ENCODE measurements at places on chromosomes 11 and 22.

DNA sequence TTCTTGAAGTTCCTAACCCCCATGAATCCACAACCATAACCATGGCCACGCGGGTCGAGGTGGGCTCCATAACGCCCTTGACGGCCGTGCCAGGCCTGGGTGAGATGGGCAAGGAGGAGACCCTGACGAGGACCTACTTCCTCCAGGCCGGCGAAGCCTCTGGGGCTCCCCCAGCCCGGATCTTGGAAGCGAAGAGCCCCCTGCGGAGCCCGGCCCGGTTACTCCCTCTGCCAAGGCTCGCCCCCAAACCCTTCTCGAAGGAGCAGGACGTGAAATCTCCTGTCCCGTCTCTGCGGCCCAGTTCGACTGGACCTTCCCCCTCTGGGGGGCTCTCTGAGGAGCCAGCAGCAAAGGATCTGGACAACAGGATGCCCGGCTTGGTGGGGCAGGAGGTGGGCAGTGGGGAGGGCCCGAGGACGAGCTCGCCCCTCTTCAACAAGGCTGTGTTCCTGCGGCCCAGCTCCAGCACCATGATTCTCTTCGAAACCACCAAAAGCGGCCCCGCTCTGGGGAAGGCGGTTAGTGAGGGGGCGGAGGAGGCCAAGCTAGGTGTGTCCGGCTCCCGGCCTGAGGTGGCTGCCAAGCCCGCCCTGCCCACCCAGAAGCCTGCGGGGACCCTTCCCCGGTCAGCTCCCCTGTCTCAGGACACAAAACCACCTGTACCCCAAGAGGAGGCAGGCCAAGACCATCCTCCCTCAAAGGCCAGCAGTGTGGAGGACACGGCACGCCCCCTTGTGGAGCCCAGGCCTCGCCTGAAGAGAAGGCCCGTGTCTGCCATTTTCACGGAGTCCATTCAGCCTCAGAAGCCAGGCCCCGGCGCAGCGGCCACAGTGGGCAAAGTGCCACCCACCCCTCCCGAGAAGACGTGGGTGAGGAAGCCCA is 75.7 kb downstream of the KIAA1671 start:
- DNase-seq: no peak

- DNase-seq: peak; percentile 98
Measured at GRCh38 chr11:57761301-57762234, at the start of gene CTNND1. CTNND1 (plus strand) TSS chr11:57761802; CDS start chr11:57791479, 29,677 bp downstream.

DNA sequence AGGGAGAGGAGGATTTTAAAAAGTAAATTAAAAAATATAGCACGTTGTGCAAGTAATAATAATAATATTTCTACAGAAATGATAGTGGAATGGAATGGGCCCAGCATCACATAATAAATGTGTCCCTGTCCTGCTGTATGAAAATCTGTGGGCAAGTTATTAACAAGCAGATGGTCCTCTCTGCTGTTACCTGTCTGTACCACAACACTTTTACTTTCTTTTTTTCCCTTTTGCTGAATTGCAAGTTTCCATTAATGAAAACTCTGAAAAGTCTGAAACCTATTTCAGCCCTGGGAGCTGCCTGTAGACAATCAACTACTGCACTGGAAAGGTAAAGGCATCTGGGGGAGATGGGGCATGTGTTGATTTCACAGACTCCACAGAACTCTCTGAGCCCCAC is 937.1 kb downstream of the OPCML start:
- DNase-seq: no peak

DNA sequence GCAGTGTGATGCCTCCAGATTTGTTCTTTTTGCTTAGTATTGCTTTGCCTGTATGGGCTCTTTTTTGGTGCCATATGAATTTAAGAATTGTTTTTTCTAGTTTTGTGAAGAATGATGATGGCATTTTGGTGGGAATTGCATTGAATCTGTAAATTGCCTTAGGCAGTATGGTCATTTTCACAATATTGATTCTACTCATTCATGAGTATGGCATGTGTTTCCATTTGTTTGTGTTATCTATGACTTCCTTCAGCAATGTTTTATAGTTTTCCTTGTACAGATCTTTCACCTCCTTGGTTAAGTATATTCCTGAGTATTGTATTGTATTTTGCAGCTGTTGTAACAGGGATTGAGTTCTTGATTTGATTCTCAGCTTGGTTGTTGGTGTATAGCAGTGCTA is 18.3 kb upstream of the ZBED5 start:
- DNase-seq: no peak

GRCh38 chr11:73218106-73218829 is at the start of gene P2RY2:
P2RY2 (plus strand) TSS chr11:73218281; CDS start chr11:73234160, 15,879 bp downstream.
- peak; percentile 5 for DNase-seq

- DNase-seq: peak; percentile 40
Measured at GRCh38 chr11:17790453-17790852, 55.9 kb downstream of the KCNC1 start.

DNA sequence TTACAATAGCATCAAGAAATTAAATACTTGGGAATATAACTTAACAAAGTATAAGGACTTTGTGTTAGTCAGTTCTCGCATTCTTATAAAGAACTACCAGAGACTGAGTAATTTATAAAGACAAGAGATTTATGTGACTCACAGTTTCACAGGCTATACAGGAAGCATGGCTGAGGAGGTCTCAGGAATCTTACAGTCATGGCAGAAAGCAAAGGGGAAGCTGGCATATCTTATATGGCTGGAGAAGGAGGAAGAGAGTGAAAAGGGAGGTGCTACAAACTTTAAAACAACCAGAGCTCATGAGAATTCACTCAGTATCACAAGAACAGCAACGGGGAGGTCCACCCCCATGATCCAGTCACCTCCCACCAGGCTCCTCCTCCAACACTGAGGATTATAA is 32.0 kb upstream of the CCDC134 start:
- DNase-seq: peak; percentile 52

GRCh38 chr11:7977232-7977917 is 9.8 kb upstream of the EIF3F start:
- peak; percentile 89 for DNase-seq

DNA sequence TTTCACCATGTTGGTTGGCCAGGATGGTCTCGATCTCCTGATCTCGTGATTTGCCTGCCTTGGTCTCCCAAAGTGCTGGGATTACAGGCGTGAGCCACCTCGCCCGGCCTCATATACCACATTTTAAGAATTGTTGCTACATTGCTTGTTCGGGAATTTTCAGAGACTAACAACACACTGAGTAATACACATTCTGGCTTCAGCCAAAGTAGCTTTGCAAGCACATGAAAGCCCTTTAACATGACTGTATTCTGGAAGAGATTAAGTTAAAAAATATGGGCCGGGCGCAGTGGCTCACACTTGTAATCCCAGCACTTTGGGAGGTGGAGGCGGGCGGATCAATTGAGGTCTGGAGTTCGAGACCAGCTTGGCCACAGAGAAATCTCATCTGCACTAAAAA is 15.0 kb downstream of the CRTAM start:
- DNase-seq: peak; percentile 34

GRCh38 chr11:111602865-111603610 is 789 bp downstream of the SIK2 start:
- DNase-seq: peak; percentile 35

DNA sequence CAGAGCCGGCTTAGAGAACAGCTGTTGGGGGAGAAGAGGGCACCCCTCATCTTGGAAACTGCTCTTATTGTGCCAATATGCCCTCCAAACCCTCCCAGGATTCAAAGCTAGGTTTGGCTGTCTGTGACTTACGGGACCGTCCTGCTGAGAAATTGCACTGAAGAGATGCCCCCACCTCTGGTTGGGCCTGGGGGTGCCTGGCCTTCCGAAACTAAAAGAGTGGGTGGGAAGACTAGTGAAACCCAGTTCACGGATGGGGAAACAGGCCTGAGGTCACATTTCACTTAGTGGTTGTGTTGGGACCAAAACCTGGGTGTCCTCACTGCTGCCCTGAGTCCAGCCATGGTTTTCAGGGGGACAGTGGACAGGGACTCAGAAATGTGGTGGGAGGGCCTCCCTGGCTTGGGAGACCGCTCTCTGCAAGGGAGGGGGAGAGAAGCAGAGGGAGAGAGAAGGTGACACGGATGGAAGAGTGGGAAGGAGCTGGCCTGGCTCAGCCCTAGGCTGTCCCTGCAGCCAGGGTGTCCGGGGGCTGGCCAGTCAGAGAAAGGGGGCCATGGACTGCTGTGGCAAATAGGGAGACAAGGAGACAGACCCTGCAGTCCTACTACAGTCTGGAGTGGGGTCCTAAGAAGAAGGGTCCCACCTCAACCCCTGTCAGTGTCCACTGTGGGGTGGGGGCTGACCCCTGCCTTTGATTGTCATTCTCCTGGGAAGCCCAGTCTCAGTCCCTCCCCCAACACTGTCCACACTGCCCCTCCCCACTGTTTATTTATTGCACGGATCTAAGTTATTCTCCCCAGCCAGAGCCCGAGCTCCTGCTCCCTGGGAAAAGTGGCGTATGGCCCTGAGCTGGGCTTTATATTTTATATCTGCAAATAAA is 13.6 kb downstream of the MAFF start:
- DNase-seq: no peak

- DNase-seq: no peak
Measured at GRCh38 chr11:69557266-69557665, 75.8 kb downstream of the LINC01488 start.

DNA sequence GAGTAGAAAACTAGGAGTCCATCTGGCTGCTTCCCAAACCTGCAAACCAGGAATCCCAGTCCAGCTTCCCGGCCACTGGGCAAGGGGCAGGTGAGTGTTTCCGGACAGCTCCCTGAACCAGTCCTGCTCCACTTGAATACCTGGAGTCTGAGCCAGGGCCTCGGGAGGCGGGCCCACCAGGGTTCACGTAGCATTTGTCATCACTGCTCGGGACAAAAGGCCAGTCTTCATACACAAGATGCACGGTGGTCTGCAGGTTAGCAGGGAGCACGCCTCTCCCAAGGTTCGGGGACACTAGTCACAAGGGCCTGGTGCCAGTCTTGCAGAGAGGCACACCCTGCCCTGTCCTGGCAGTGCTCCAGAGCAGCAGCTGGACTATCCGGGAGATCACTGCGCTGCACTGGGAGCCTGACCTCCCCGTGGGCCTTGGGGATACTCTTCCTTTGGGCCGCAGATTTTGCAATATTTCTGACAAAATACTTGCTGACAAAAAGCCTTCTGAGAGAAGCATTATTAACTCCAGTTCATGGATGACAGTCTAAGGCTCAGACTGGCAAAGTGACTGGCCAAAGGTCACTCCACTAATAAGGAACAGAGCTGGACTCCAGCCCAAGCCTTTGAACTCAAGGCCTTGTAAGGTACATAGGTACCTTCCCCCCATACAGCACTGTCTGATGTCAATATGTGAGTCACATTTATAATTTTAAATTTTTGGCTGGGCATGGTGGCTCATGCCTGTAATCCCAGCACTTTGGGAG is 25.1 kb downstream of the CD6 start:
- no peak for DNase-seq

DNA sequence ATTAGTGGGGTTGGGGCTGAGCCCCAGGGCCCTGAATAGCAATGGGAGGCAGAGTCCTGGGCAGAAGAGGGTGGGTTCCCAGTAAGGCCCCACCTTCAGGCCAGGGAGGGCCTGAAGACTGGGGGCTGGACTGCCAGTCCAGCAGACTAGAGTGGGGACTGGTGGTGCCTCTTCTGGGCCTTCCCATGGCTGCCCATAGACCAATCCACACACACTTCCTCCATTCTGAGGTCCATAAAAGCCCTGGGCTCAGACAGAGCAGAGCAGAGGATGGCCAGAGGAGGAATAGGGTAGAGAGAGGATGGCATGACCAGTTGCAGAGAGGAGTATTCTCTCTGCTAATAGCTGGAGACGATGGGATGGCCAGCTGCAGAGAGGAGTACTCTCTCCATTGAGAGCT is 111.9 kb downstream of the ATG16L2 start:
- DNase-seq: no peak

DNA sequence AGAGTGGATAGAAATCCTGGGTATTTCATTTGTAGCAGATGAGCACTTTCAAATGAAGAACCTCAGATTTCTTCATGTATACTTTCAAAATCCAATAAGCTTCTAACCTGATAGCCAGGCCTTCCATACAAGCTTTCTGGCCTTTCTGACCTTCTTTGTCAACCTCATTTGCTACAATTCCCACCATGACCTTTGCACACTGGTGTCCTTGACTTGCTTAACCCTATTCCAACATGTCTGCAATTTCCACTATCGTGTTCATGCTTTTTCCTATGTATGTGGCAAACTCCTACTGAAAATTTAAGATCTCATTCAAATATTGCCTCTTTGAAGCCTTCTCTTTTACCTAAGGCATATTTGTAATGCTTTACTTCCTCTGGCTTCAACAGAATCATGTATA is 242.1 kb upstream of the CCDC90B start:
- no peak for DNase-seq

DNA sequence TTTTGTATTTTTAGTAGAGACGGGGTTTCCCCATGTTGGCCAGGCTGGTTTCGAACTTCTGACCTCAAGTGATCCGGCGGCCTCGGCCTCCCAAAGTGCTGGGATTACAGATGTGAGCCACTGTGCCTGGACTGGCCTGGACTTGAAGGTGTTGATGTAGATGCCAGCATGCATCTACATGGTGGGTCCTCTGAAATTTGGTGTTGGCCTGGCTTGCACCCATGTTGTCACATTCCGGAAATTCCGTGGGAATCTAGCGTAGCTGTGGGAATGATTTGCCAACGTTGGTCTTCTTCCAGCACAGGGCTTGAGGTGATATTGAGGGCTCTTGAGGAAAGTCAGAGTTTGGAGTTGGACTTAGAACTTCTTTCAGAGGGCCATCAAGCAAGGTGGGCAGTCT is 6.5 kb downstream of the PACS1 start:
- peak; percentile 53 for DNase-seq

DNA sequence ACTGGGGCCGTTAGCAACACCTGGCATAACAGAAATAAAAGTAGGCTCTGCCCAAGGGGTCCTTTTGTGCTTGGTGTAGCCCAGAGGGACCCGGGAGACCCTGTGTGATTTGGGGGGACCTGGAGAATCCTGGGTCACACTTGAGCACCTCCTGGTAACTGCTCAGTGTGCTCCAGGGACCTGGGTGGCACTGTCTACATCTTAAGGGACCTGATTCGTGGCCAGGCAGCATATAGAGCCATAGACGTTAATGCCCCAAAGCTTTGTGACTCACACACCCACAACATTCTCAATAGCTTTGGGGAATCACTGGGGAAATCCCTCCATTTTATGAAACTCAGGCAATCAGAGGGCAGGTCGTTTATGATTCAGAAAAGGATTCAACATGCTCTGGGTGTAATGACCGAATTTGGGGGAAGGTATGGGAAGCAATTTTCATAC is 3.6 kb upstream of the IGF2 start:
- peak; percentile 56 for DNase-seq

GRCh38 chr11:4203603-4204360 is 109.2 kb downstream of the RRM1 start:
- DNase-seq: no peak

GRCh38 chr11:131912134-131912533 is 541.7 kb downstream of the NTM start:
- no peak for DNase-seq

DNA sequence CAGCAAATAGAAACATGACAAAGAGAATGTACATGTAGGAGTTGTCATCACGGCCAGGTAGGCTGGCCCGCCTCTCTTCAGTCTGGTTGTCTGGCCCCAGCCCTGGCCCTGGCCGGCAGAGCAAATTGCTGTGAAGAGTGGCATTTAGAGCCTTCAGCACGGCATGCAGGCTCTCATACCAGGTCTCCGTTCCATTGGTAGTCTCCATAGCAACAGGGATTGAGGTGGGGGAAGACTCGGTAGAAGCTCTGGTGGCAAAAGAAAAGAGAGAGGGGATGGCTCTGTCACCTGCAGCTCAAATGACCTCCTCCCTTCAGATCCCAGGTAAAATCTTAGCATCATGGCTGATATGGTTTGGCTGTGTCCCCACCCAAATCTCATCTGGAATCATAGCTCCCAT is 10.0 kb downstream of the KCNE3 start:
- no peak for DNase-seq

GRCh38 chr11:35235936-35236666 is 97.1 kb downstream of the CD44 start:
- DNase-seq: peak; percentile 47

All from fibroblast of skin of right biceps (primary cell).